ENCODE measurements at places on chromosomes 1 and 21. TPM values are rescaled to one million over a fixed set of nuclear protein-coding genes. Genes with fewer than 3 reads are reported as not detected.

Gene GJA5
- not detected for total RNA-seq

Gene SELL
- total RNA-seq: not detected

Gene USH2A
- total RNA-seq: under 0.01 TPM

GRCh38 chr1:181080556-181080955 is 7.9 kb upstream of the IER5 start:
- DNase-seq: no peak

DNA sequence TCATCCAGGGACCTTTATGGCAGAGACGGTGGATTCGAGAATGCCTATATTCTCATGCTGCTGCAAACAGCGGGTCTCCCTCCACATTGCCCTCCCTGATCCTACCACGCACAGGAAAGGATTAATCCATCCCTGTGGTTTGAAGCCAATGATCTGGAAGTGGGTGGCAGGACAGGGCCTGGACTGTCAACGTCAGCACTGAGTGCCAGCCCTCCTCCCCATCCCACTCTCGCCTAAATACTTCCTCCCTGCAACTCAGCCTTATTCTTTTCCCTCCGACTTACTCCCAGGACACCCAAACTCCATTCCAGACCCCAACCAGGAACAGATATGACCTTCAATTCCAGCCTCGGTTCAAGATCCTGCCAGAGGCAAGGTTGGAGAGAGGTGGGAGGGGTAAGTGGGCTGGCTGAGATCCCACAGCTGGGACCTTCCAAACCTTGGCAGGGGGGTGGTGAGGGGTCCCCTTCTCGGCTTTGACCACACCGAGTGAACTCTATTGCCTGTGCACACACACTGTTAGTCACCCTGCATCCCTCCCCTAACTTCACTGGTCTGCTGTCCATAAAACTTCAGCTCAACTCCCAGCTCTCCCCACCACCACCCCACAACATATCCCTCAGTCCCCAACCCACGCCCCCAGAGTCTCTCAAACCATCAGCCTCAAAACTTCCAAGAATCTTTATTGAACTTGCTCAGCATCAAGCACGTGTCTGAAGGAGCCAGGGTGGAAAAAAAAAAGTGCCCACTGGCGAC is 2.4 kb upstream of the S100A5 start:
- no peak for DNase-seq

GRCh38 chr1:24207709-24208108 is 20.6 kb upstream of the IFNLR1 start:
- DNase-seq: no peak

GRCh38 chr1:8420318-8420717 is 102.4 kb downstream of the SLC45A1 start:
- no peak for DNase-seq

- no peak for DNase-seq
Measured at GRCh38 chr1:83932281-83932680, 66.7 kb downstream of the TTLL7 start.

Measured in LHCN-M2 (cell line).